ENCODE measurements at places on chromosomes 3 and 15.
A peak's percentile ranks its signal among the peaks of the same experiment; 100 is the strongest.

DNA sequence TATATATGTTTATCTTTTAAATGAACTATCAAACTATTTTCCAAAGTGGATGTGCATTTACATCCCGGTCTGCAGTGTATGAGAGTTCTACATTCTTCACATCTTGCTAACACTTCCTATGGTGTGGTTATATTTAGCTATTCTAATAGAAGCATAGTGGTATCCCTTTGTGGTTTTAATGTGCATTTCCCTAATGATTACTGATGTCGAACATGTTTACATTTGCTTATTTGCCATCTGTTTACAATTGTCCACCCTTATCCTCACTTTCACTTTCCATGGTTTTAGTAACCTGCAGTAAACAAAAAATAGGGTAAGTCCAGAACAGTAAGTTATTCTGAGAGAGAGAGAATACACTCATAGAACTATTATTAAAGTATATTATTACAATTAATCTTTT, 360.5 kb upstream of the NAALADL2 start:
- no peak for DNase-seq

DNA sequence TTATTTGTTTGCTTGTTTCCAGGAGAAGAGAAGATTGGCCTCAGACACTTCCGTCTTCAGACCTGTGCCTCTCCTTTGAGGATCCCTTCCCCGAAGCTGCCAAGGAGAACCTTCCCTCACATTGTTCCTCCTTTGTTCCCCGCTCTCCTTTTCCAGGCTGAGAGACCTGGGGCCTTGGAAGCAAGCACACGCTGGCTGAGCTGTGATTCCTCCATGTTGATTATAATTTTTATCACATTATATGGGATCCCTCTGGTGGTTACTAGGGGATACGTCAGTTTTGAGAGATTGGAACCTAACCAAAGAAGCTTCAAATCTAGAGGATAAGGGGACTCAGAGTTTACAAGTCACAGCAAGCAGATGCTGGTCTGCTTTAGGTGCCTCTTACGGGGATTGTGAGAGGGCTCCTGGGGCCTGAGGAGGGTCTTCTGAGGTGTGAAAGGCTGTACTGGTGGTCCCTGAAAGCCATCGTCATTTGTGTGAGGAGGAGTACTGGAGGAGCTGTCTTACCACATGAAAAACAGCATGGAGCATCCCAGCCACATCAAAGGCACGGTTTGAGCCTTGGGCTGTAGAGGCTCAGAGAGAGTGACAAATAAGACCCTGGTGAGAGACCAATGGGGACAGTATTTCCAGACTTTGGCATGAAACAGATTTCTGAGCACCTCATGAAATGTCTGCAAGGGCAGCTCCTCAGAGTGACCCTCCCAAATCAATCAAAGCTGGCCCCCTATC, 760.1 kb upstream of the CFAP20DC start:
- peak; percentile 39 for DNase-seq

DNA sequence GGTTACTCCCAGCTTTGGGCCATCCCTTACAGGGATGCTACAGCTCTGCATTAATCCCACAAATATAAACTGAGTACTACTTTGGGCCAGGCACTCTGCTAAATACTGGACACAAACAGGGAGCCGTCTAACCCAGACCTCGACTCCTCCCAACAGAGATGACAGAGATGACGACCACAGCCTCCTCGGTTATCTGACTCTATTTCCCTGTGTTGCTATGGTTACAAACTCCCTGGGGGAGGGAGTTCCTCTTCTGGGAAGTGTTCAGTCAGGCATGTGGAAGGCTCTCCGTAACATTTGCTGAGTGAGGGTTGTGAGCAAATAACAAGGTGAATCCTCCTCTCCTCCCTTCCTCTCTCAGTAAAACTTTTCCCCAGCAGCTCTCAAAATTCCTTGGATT, 6.7 kb upstream of the CMTM7 start:
- DNase-seq: no peak

GRCh38 chr3:147195887-147196286, 210.5 kb downstream of the ZIC4 start:
- DNase-seq: no peak

GRCh38 chr15:31457631-31458526, 131.2 kb downstream of the KLF13 start:
- DNase-seq: no peak

DNA sequence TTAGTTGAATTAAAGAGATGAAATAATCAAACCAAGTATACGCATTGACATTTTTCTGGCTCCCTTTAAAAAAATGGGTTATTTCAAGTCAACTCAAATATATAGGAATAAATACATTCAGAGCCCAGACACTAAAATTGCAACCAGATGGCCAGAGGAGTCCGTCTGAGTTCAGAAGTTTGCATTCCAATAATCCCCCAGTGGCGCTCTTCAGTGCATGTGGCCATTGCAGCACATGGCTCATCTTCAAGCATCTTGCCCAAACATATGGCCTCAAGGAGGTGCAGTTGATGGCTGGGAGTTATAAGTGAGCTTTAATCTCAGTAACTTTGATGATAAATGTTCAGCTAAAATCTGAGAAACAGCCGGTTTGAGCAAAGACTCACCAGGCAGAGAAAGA, 295.8 kb upstream of the LRRN1 start:
- DNase-seq: no peak

DNA sequence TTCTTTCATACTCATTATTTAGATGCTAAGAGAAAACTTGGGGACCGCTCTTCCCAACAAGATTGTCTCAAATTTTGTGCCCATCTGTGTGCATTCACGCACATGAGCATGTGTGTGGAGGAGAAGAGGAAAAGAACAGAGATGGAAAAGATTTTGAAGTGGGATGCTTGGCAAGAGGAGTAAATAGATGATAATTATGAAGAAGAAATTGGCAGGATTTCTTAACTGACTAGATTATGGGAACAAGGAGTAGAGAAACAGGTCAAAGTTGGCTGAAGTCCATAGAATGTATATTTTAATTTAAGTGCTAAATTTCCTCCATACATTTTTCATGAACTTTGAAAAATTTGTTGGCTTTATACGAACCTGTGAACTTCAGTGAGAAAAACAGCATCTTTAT, 100.1 kb downstream of the ZNF609 start:
- no peak for DNase-seq

DNA sequence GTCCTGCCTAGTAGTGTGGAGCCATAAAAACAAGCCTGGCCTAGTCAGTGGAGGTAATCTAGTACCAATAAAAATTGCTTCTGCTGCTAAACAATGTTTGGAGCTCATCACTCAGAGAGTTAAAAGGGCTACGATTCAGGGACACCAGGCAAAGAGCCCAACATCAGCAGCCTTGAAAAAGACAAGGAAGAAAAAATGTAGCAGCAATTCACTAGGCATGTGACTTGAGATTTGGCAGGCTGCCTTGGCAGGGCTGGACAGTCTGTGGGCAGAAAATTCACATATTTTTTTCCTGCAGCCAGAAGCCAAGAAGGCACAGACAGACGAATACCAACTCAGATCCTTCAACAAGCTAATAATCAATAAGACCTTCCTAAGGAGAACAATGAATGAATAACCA, 47.2 kb downstream of the IGSF11 start:
- DNase-seq: no peak
